Naive thymus-derived CD4-positive, alpha-beta T cell (primary cell): ENCODE measurements at places on chromosomes 13 and 19. TPM values are rescaled to one million over a fixed set of nuclear protein-coding genes. Genes with fewer than 3 reads are reported as not detected.

- no peak overlapping the region for H3K27ac ChIP-seq
- H3K27me3 ChIP-seq, result no peaks in the 10 kb centered on the region
- H3K36me3 ChIP-seq, result peaks cover 5% of the 10 kb centered on the region
Observed at GRCh38 chr13:112715210-112715609, 25.4 kb downstream of the ATP11A start.

- H3K4me1 ChIP-seq, result peaks cover 16% of the 10 kb centered on the region
- no peak overlapping the region for H3K27ac ChIP-seq
- H3K27me3 ChIP-seq, result no peaks in the 10 kb centered on the region
- no peak overlapping the region for H3K4me3 ChIP-seq
Observed at GRCh38 chr19:35044317-35045117, 3.0 kb downstream of the HPN start.

PNMA8B gene
- polyA plus RNA-seq, result 1.0 TPM

IGFL2 gene
- not detected for polyA plus RNA-seq

- no peak for DNase-seq
- peaks cover 16% of the 10 kb centered on the region for H3K4me1 ChIP-seq
- H3K27ac ChIP-seq, result no peak overlapping the region
- H3K27me3 ChIP-seq, result no peaks in the 10 kb centered on the region
- H3K4me3 ChIP-seq, result no peak overlapping the region
Observed at GRCh38 chr19:46530636-46531035, 35.0 kb upstream of the PNMA8B start.

GRCh38 chr13:96672016-96672415 is 322.3 kb downstream of the OXGR1 start:
- no peaks in the 10 kb centered on the region for H3K27me3 ChIP-seq
- no peak overlapping the region for H3K4me3 ChIP-seq
- DNase-seq, result no peak
- H3K27ac ChIP-seq, result no peak overlapping the region
- H3K4me1 ChIP-seq, result no peaks in the 10 kb centered on the region

GRCh38 chr19:16801600-16802013 is 27.6 kb upstream of the SIN3B start:
- no peak overlapping the region for H3K27ac ChIP-seq
- H3K27me3 ChIP-seq, result no peaks in the 10 kb centered on the region
- DNase-seq, result no peak
- H3K36me3 ChIP-seq, result no peaks in the 10 kb centered on the region

- no peaks in the 10 kb centered on the region for H3K27me3 ChIP-seq
- H3K4me1 ChIP-seq, result no peaks in the 10 kb centered on the region
- no peaks in the 10 kb centered on the region for H3K36me3 ChIP-seq
- no peak overlapping the region for H3K4me3 ChIP-seq
- H3K27ac ChIP-seq, result no peak overlapping the region
- no peak for DNase-seq
Observed at GRCh38 chr13:111129465-111130115, 14.5 kb downstream of the ARHGEF7 start.

DNA sequence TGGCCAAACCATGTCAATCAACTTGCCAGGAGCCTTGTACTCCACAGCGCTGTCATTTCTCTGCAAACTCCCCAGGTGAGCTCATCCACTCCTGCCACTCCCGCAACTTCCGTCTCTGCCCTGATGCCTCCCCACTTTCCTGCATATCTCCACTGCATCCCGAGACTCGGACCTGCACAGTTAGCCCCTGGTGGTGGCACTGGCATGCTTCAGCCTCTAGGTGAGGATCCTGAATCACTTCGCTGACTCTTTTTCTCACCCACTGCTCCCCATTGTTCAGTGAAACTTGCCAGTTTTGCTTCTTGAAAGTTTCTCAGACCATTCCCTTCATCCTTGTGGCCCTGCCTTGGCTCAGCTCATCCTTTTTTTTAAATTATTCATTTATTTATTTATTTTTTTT is 3.4 kb upstream of the CTU1 start:
- H3K36me3 ChIP-seq, result no peaks in the 10 kb centered on the region
- H3K27ac ChIP-seq, result no peak overlapping the region
- peaks cover 41% of the 10 kb centered on the region for H3K4me1 ChIP-seq
- no peak for DNase-seq
- H3K4me3 ChIP-seq, result no peak overlapping the region
- H3K27me3 ChIP-seq, result no peaks in the 10 kb centered on the region

- no peaks in the 10 kb centered on the region for H3K27me3 ChIP-seq
- DNase-seq, result no peak
- no peak overlapping the region for H3K4me3 ChIP-seq
- no peak overlapping the region for H3K27ac ChIP-seq
- H3K36me3 ChIP-seq, result no peaks in the 10 kb centered on the region
Observed at GRCh38 chr19:48556163-48556562, 4.2 kb downstream of the SULT2B1 start.

APLP1 gene
- polyA plus RNA-seq, result not detected

DNA sequence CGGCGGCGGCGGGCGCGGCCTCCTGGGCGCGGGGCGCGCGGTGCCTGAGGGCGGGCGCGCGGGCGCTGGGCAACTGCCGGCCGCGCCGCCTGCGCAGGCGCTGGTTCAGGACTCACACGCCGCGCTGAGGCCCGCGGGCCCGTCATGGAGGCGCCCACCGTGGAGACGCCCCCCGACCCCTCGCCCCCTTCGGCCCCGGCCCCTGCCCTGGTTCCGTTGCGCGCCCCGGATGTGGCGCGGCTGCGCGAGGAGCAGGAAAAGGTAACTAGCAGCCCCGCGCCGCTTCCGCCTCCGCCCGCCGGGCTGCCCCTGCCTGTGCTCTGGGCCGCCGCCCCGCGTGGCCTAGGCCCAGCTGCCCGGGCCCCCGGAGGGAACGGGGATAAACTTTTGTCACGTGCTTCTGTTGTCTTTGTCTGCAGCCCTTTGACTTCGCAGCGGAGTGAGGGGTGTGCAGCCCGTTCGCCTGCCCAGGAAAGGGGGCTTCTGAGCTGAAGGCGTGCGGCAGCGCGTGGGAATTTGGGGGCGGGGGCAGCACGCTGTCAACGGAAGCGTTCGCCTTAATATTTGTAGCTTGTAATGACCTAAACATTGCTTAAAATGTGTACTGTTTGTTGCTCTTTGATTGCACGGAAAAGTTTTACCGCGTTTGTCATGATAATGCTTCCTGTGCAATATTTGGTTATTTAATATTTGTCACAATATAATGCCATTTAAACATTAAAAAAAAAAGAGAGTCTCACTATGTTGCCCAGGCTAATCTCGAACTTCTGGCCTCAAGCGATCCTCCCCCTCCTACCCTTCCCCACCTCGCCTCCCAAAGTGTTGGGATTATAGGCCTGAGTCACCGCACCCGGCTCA is 594 bp downstream of the URI1 start:
- H3K4me1 ChIP-seq, result peaks cover 31% of the 10 kb centered on the region
- no peaks in the 10 kb centered on the region for H3K36me3 ChIP-seq
- H3K4me3 ChIP-seq, result peak overlapping the region; percentile 95

DNA sequence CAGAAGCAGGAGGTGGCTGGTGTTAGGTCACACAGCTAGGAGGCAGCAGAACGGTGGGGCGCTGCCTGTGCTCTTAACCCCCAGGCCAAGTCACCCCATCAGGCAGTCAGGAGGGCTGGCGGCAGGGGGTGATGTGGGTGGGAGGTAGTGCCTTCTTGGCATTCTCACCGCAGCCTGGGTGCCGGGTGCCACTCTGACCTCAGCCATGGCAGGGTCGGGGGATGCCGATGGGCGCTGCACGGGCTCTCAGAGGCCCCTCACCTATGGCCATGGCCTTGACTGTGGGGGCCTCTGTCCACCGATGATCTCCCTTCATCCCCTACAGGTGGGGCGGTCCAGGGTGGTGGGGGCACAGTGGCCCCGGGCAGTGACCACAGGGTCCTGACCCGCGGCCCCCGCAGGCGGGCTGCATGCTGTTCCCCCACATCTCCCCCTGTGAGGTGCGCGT is 5.6 kb downstream of the PTOV1 start:
- no peak for DNase-seq
- no peak overlapping the region for H3K27ac ChIP-seq
- no peaks in the 10 kb centered on the region for H3K27me3 ChIP-seq
- peaks cover 7% of the 10 kb centered on the region for H3K4me1 ChIP-seq
- H3K36me3 ChIP-seq, result no peaks in the 10 kb centered on the region
- H3K4me3 ChIP-seq, result no peak overlapping the region

GRCh38 chr19:8526345-8527091 is 12.6 kb upstream of the ZNF414 start:
- H3K36me3 ChIP-seq, result no peaks in the 10 kb centered on the region
- H3K27ac ChIP-seq, result no peak overlapping the region
- no peak overlapping the region for H3K4me3 ChIP-seq
- no peaks in the 10 kb centered on the region for H3K27me3 ChIP-seq
- no peak for DNase-seq

GRCh38 chr19:42079276-42079669 is 3.3 kb downstream of the ZNF574 start:
- H3K4me3 ChIP-seq, result no peak overlapping the region
- DNase-seq, result no peak
- H3K36me3 ChIP-seq, result no peaks in the 10 kb centered on the region
- no peaks in the 10 kb centered on the region for H3K27me3 ChIP-seq
- no peak overlapping the region for H3K27ac ChIP-seq
- H3K4me1 ChIP-seq, result peaks cover 24% of the 10 kb centered on the region

DNA sequence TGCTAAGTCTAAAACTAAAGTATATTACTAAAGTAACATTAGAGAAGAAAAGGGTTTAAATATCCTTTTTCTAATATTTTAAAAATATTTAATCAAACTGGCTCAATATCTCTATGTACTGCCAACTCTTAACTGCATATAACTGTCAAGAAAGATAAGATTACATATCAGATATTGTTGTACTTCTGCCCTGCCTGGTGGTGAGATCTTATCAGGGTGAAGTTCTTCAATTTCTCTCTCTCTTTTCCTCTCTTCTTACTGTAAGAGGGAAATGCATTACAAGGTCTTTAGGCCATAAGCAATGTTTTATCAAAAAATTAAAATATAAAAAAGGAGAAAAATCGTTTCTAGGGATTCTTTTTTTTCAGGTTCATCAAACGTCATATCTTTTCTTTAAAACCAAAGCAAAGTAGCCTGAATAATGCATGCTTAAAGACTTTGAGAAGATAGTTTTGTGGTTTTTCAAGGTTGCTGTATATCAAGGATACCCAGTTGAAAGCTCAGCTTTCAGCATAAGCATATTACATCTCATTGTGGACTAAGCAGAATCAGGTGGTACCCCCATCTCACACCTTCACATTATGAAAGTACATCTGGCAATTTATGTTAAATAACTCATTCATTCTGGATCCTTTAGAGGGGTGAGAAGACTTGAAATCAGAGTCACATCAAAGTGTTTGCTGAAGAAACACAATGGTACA is 1625.7 kb upstream of the SLC10A2 start:
- H3K4me1 ChIP-seq, result no peaks in the 10 kb centered on the region
- DNase-seq, result no peak
- H3K4me3 ChIP-seq, result no peak overlapping the region
- no peak overlapping the region for H3K27ac ChIP-seq

LGALS7B gene
- not detected for polyA plus RNA-seq

GRCh38 chr13:26957182-26957581 is 196.6 kb upstream of the GPR12 start:
- DNase-seq, result no peak
- H3K27me3 ChIP-seq, result no peaks in the 10 kb centered on the region
- no peaks in the 10 kb centered on the region for H3K36me3 ChIP-seq
- H3K4me1 ChIP-seq, result no peaks in the 10 kb centered on the region

DNA sequence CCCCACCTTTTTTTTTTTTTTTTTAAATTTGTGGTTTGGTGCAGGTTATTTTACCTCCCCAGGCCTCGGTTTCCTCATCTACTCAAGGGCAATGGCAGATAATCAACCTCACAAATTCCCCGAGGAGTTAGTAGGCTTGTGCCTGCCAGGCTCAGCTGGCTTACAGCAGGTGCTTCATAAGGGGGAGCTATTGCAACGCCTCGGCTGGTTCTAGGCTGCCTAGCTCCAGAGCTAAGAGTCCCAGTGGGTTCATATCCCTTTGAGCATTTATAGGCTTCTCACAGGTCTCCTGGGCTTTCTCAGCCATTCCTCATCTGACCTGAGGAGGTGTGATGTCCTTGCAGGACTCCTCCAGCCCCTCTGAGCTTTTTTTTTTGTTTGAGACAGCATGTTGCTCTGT is 10.6 kb downstream of the BCKDHA start:
- H3K4me1 ChIP-seq, result no peaks in the 10 kb centered on the region
- H3K27me3 ChIP-seq, result no peaks in the 10 kb centered on the region
- no peaks in the 10 kb centered on the region for H3K36me3 ChIP-seq
- no peak for DNase-seq
- no peak overlapping the region for H3K4me3 ChIP-seq

DNA sequence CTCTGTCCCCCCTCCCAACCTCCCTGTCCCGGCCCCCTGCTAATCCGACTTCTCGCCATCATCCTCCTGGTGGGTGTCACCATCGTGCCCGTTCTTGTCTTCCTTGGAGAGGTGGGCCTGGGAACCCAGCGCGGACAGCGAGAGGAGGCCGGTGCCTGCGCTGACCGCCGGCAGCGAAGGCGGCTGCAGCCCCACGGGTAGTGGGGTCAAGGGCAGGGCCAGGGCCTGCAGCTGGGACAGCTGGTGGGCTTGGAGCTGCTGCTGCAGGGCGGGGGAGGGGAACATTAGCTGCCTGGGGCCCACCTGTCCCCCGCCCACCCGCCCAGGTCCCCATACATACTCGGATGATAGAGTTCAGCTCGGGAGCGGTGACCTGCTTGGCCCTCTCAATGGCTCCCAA is 8.5 kb downstream of the TLE5 start:
- no peak for DNase-seq
- peaks cover 12% of the 10 kb centered on the region for H3K36me3 ChIP-seq
- H3K27me3 ChIP-seq, result no peaks in the 10 kb centered on the region
- no peak overlapping the region for H3K4me3 ChIP-seq
- H3K27ac ChIP-seq, result no peak overlapping the region
- H3K4me1 ChIP-seq, result peaks cover 47% of the 10 kb centered on the region

OLFM2 gene
- 9.2 TPM for polyA plus RNA-seq

ERCC2 gene
- polyA plus RNA-seq, result 6.0 TPM

DNA sequence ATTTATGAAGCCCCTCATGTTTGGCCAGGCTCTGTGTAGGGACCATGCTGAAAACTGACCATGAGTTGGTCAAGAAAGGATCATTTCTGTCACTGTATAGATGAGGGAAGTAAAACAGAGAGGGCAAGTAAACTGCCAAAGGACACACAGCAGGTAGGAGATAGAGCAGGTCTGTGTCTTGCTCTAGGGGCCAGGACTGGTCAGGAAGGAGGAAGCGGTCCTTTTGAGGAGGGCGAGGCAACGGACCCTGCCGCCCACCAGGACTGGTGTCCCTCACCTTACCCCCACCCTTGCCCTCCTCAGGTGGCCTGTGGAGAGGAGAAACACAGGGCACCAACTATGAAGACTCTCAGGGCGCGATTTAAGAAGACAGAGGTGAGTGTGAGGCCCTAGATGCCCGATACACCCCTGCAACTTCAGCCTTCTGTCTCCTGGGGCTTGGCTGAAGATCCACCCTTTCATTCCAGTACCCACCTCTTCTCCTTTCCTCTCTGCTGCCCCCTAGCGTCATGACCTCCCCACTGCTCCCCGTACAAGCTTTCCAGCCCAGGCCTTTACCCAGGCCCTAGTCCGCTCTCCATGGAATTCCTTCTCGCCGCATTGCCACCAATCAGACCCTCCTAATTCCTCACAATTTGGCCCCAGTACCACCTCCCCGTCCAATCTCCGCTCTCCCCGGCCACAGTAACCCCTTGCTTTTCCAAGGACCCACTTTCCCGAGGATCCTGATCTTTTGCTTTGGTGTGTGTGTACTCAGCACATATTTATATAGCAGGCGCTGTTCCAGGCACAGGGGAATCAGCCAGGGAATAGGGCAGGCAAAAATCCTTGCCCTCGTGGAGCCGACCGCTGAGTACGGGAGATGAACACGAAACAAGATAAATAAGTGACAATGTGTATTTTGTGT is 3.9 kb downstream of the ANKRD24 start:
- peak; percentile 74 for DNase-seq
- no peak overlapping the region for H3K27ac ChIP-seq
- peaks cover 3% of the 10 kb centered on the region for H3K4me1 ChIP-seq
- no peaks in the 10 kb centered on the region for H3K27me3 ChIP-seq

- H3K4me1 ChIP-seq, result peaks cover 19% of the 10 kb centered on the region
- no peak overlapping the region for H3K4me3 ChIP-seq
- no peak overlapping the region for H3K27ac ChIP-seq
- H3K36me3 ChIP-seq, result no peaks in the 10 kb centered on the region
- no peak for DNase-seq
Observed at GRCh38 chr13:97239943-97240787, 18.0 kb downstream of the MBNL2 start.
